ENCODE measurements at places on chromosomes 1 and 21. TPM values are rescaled to one million over a fixed set of nuclear protein-coding genes. Genes with fewer than 3 reads are reported as not detected.
A peak's percentile ranks its signal among the peaks of the same experiment; 100 is the strongest.

DNA sequence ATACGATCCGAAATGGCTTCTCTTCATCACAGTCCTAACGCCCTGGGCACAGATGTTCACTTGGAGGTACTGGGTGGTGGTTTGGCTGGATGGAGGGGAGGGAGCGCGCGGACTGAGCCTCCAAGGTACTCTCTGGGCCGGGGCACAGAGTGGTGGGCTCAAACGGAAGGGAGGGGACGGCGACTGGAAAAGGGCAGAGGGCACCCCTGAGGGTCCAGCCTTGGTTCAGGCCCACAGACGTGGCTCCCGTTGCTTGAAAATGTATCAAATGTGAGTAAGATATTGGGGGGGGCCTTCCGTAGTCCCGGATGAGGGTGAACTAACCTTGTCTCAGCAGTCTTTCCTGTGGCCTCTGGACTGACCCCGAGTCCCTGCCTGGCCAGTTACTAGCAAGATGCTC lies 463 bp downstream of the IL12RB2 start:
- no peak for DNase-seq
- H3K4me1 ChIP-seq: peaks cover 18% of the 10 kb centered on the region
- H3K27ac ChIP-seq: no peak overlapping the region
- peak overlapping the region; percentile 58 for H3K4me3 ChIP-seq
- no peaks in the 10 kb centered on the region for H3K27me3 ChIP-seq

- H3K4me3 ChIP-seq: no peak overlapping the region
- no peak for DNase-seq
- H3K27me3 ChIP-seq: no peaks in the 10 kb centered on the region
- H3K36me3 ChIP-seq: no peaks in the 10 kb centered on the region
- H3K4me1 ChIP-seq: peaks cover 6% of the 10 kb centered on the region
Observed at GRCh38 chr21:28703861-28704260, 288.8 kb downstream of the LTN1 start.

- DNase-seq: no peak
- no peak overlapping the region for H3K4me3 ChIP-seq
- no peak overlapping the region for H3K27ac ChIP-seq
- H3K27me3 ChIP-seq: no peaks in the 10 kb centered on the region
- H3K36me3 ChIP-seq: no peaks in the 10 kb centered on the region
- H3K4me1 ChIP-seq: no peaks in the 10 kb centered on the region
Observed at GRCh38 chr1:78497201-78497600, 6.4 kb downstream of the PTGFR start.

- no peaks in the 10 kb centered on the region for H3K27me3 ChIP-seq
- no peaks in the 10 kb centered on the region for H3K36me3 ChIP-seq
- no peaks in the 10 kb centered on the region for H3K4me1 ChIP-seq
- DNase-seq: no peak
- no peak overlapping the region for H3K4me3 ChIP-seq
Observed at GRCh38 chr1:41333146-41333784, 28.0 kb upstream of the FOXO6 start.

DNA sequence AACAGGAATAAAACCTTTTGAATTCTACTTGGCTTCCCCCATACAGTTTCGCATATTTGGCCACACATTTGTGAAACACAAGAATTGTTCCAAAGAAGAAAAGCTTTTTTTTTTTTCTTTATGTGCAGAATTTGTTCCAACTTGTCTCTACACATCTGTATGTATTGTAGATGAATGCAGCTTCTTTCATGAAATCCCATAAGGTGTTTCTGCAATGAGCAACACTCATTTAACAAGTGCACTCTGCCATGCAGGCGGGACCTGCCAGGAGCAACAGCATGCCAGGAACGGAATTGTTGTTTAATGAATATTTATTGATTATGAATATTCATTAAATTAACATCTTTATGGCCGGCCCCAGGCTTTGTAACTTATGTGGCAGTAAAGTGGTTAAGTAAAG lies 1075.0 kb downstream of the TTLL7 start:
- DNase-seq: no peak
- no peaks in the 10 kb centered on the region for H3K36me3 ChIP-seq
- no peaks in the 10 kb centered on the region for H3K4me1 ChIP-seq
- no peak overlapping the region for H3K27ac ChIP-seq
- H3K27me3 ChIP-seq: no peaks in the 10 kb centered on the region

DNA sequence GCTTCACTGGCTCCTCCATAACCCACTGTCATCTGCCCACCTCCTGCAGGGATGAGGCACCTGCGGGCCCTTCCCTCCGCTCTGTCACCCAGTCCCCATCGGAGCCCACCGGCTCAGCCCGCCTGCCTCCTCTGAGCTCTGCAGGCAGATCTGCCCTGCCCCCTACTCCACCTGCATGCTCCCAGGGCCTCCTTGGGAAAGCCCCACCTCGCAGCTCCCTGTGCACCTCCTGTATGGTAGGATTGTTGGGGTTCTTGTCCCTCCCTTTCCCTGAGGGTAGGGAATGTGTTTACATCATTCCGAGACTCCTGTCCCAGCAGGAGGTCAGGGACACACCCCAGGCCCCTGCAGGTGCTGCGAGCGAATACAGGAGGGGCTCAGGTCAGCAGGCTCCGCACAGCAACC lies 50.5 kb downstream of the SIK1 start:
- H3K4me1 ChIP-seq: peaks cover 15% of the 10 kb centered on the region
- H3K27ac ChIP-seq: no peak overlapping the region
- no peaks in the 10 kb centered on the region for H3K27me3 ChIP-seq
- no peak overlapping the region for H3K4me3 ChIP-seq
- H3K36me3 ChIP-seq: no peaks in the 10 kb centered on the region

The LGR6 gene
- 3.3 TPM for total RNA-seq

The S100A9 gene
- total RNA-seq: 59,479 TPM

The EVA1C gene
- total RNA-seq: 39.9 TPM

The C1QC gene
- 153 TPM for total RNA-seq

The CCDC27 gene
- total RNA-seq: not detected

The OR10J1 gene
- not detected for total RNA-seq

Measured in esophagus squamous epithelium (tissue), 5 donors.